ENCODE measurements at places on chromosomes 1 and 21.

DNA sequence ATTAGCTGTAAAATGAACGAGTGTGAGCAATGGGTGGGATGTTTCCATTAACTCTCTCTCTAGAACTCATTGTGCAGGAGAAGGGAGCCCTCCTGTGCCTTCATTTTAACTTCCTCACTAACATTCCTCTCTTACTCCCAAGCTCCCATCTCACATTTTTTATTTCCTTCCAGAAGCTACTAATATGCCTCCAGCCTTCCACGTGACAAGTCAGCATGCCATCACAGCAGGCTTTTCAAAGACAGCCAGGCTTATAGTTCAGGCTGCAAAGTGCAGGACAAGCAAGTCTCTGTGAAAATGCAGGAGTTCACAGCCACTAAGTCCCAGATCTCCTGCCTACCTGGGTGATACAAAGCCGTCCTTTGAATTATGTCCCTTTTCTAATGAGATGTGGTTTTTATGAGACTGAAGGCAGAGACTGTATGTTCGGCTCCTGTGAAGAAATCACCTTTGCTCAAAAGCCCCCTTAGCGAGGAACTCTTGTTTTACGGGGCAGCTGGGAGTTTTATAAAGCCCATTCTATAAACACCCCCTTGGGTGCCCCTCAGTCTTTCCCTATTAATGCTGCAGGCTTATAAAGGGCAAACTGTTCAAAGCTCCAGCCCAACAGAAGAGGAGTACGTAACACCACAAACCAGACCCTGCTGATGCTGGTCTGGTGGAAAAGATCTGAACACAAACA, 14.8 kb upstream of the ANGPTL7 start:
- DNase-seq: no peak

GRCh38 chr21:37603129-37603528, 236.6 kb downstream of the DYRK1A start:
- no peak for DNase-seq

DNA sequence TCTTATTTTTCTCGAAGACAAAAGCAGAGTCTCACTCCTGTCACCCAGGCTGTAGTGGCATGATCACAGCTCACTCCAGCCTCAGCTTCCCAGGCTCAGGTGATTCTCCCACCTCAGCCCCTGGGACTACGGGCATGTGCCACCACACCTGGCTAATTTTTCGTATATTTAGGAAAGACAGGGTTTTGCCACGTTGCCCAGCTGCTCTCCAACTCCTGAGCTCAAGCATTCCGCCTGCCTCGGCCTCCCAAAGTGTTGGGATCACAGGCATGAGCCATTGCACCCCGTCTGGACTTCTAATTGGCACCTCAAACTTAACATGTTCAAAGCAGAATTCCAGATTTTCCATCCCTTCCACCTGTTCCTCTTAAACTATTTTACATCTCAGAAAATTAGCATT, 19.0 kb upstream of the LRRC8C start:
- no peak for DNase-seq

DNA sequence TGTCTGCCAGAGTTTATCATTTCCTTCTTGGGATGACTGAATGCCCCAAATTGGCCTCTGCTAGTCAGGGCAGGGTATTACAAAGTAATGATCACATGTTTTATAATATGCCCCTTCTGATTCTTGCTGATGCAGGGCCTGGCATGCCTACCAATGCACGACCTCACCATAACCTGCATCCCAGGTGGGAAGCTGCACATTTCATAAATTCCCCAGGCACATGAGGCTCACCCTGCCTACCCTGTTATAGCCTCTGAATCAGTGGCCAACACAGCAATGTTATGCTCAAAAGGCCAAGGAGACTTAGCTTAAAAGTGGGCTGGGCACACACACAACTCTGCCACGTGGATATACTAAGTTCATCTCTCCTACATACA, 28.0 kb upstream of the XPR1 start:
- DNase-seq: no peak

DNA sequence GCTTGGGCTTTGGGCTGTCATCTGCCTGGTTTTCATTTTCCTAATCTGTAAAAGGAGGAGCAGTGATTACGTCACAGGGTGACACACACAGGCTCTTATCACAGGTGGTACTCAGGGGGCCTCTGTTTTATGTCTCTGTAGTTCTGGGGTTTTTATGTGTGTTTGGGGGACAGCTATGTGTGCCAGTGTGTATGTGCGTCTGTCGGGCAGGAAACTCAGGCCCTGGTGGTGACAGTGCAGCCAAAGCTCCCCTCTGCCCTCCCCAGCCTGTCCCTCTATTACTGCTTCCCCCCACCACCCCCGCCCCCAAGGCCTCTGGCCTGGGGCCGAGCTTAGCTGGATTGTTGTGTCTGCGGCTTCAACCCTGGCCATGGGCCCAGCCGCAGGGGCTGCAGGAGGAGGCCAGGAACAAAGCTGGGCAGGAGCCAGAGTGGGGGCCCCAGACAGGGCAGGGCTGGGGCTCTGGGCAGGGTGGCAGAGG, 13.3 kb downstream of the MFAP2 start:
- DNase-seq: no peak

GRCh38 chr1:227777156-227777555, 38.3 kb upstream of the PRSS38 start:
- no peak for DNase-seq

DNA sequence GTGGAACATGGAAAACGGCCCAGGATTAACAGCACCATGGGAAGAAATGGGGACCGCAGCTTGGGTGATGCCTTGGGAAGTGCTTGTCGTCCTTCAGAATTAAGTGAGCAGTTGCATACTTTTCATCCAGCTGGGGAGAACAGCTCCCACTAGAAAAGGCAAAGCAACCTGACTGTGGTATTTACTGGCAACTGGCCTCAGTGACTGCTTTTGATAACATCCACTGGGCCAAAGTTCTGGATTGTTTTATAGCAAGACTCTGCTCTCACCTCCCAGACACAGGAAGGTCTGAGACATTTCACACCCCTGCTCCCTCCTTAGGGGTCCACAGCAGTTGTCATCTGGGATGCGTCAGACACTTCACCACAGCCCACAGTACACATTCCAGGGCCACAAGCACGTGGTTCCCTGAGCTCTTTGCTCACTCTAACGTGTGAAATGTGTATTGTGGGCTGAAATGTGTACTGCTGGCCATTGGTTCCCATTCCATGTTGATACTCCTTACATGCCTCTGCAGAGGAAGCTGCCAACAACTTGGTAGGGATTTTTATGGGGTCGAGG, 6.6 kb downstream of the PAPPA2 start:
- DNase-seq: no peak

Measured in kidney (tissue), 22 donors.